H4 (cell line): ENCODE measurements at places on chromosomes 6 and 20. TPM values are rescaled to one million over a fixed set of nuclear protein-coding genes. Genes with fewer than 3 reads are reported as not detected.

GRCh38 chr6:94036024-94036423 is 616.7 kb upstream of the EPHA7 start:
- DNase-seq, result no peak

SMIM13 gene
- 9.7 and 13.7 TPM in 2 replicates for total RNA-seq

- DNase-seq, result peak; percentile 57
Observed at GRCh38 chr6:4280707-4281106, 145.3 kb upstream of the ECI2 start.

BMP2 gene
- total RNA-seq, result 0.97 and 1.1 TPM in 2 replicates

MPC1 gene
- 46.1 and 64.0 TPM in 2 replicates for total RNA-seq
